ENCODE measurements at places on chromosomes 16 and 17.
A peak's percentile ranks its signal among the peaks of the same experiment; 100 is the strongest.

GRCh38 chr17:33520426-33521330 lies 227.6 kb upstream of the ASIC2 start:
- peak; percentile 3 for DNase-seq

DNA sequence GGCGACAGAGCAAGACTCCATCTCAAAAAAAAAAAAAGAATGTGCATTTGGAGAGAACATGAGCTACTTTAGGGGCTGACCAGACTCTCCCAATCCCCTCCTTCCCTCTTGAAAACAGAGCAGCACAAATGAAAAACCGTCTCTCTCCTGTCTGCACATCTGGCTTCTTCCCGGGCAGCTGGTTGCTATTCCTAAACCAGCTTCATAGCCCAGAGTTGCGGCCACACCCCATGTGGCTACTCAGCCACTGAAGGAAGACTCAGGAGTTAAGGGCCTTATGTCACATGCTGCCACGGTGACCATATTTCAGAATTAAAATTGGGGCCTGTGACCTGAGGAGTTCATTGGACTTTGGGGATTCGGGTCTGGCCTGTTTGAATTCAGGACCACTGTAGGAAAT lies 48.3 kb downstream of the KATNIP start:
- no peak for DNase-seq

GRCh38 chr17:81112450-81112849 lies 52.9 kb upstream of the PVALEF start:
- no peak for DNase-seq

DNA sequence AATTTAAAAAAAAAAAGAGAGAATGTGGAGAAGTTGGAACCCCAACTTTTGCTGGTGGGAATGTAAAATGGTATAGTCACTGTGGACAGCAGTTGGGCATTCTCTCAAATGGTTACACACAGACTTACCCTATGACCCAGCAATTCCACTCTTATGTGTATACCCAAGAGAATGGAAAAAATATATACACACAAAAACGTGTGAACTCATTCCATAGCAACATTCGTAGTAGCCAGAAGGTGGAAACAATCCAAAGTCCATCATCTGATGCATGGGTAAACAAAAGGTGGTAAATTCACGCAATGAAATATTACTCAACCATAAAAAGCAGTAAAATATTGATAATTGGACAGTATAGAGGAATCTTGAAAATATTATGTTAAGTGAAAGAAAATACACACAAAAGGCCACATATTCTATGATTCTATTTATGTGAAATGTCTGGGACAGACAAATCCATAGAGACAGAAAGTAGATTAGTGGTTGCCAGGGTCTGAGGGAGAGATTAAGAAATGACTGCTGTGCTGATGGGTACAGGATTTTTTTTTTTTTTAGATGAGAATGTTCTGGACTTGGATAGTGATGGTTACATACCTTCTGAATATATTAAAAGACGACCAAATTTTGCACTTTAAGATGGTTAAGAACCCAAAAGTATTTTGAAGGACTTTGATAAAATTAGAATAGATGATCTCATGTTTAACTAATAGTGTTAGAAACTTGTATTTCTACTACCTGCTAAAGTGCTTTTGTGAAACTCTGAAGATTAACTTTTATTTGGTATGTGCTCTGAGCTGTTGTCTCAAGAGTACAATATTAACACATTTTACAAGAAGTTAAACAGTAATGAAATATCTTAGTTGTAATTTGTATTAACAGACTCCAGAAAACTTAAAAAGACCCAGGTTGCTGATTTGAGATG lies 60.9 kb downstream of the MRTFB start:
- no peak for DNase-seq

- no peak for DNase-seq
Measured at GRCh38 chr16:610513-611381, 20.0 kb upstream of the WFIKKN1 start.

Data from NCI-H146 (cell line).